Motor neuron (in vitro differentiated cells): ENCODE measurements at places on chromosomes 3 and 15. TPM values are rescaled to one million over a fixed set of nuclear protein-coding genes. Genes with fewer than 3 reads are reported as not detected.

Gene NPAP1
- 0.15 and 0.21 TPM in 2 replicates for total RNA-seq

Gene CPEB1
- total RNA-seq: 12.2 and 16.4 TPM in 2 replicates

Gene MEX3B
- total RNA-seq: 32.4 and 35.7 TPM in 2 replicates

Gene CCR5
- total RNA-seq: 0.11 and 0.20 TPM in 2 replicates

Gene ZNF280D
- total RNA-seq: 20.1 and 29.4 TPM in 2 replicates

Gene RTP1
- 0.85 TPM in 1 of 2 replicates, not detected in the other for total RNA-seq

Gene SLC28A2
- 0.69 and 1.0 TPM in 2 replicates for total RNA-seq

Gene ROBO2
- total RNA-seq: 28.3 and 28.4 TPM in 2 replicates

Gene OIP5
- total RNA-seq: 8.2 and 8.5 TPM in 2 replicates

Gene CRYGS
- total RNA-seq: 0.82 and 1.2 TPM in 2 replicates

DNA sequence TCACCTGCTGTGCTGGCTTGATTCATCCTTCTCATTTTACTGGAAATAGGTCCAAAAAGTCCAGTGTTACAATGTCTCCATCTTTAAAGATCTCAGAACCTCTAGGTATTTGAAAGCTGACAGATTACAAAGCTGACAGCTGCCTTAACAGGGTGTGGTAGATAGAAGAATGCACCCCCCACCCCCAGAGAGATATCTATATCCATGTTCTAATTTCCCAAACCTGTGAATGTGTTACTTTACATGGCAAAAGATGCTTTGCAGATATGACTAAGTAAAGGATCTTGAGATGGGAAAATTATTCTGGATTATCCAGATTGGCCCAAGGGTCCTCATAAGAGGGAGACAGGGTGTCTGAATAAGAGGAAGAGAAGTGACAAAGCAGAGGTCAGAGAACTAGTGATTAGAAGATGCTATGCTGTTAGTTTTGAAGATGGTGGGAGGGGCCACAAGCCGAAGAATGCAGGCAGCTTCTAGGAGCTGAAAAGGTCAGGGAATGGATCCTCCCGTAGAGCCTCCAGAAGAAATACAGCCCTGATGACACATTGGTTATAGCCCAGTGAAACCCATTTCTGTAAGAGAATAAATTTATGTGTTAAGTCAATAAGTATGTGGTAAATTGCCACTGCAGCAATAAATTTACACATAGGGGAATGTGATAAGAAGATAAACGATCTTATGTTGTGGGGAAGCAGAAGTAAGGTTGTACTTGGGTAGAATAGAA, 21.5 kb upstream of the FSTL1 start:
- peak; percentile 5 for ATAC-seq

DNA sequence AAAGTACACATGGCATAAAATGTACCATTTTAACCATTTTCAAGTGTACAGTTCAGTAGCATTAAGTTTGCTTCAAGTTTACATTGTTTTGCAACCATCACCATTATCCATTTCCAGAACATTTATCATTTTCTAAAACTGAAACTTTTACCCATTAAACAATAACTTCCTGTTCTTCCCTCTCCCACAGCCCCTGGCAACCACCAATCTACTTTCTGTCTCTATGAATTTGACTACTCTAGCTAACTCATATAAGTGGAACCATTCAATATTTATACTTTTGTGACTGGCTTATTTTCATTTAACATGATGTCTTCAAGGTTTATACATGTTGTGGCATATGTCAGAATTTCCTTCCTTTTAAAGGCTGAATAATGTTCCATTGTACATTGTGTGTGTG, 19.9 kb downstream of the TMEM62 start:
- no peak for ATAC-seq

DNA sequence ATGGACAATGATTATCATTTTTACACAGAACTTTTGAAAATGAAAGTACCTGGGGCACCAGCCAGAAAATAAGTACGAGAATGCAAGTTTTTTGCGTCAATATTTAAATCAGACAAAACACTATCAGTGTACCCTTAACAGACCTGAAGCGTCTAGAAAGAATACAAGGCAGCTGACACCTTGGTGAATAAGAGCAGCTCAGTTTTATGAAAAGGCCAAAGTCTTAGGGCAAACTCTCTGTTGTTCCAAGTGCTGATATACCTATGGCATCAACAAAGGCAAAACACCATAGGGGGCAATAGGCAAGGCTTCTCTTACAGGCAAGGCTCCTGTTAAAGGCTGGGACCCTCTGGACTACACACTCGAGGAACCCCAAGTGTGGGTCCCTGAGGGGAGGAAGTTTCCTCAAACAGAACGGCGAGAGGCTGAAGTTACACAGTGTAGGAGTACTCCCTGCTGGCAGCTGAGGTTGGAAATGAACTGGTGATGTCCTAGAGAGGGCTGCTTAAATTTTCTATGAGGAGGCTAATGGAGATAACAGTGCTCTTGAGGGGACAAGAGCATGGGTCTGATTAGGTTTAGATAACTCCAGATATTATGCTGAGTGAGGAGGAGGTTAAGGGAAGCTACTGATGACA, 291.0 kb downstream of the TIGIT start:
- ATAC-seq: no peak

DNA sequence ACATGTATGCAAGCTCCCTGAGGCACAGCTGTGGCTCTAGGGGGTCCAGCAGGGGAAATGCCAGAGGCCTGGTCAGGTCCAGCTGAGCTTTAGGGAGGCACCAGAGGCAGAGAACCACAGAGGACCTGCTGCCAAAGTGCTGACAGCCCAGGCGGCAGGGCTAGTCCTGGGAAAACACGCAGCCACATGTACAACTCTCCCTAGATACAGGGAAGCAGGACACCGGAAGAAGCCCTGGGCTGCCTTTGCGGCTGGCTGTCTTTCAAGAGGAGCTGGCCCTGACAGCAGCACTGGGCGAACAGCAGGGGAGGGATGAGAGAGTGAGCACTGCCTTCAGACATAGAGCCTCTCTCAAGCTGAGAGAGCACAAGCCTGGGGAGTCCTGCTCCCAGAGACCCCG, 40.7 kb downstream of the RFT1 start:
- ATAC-seq: no peak

DNA sequence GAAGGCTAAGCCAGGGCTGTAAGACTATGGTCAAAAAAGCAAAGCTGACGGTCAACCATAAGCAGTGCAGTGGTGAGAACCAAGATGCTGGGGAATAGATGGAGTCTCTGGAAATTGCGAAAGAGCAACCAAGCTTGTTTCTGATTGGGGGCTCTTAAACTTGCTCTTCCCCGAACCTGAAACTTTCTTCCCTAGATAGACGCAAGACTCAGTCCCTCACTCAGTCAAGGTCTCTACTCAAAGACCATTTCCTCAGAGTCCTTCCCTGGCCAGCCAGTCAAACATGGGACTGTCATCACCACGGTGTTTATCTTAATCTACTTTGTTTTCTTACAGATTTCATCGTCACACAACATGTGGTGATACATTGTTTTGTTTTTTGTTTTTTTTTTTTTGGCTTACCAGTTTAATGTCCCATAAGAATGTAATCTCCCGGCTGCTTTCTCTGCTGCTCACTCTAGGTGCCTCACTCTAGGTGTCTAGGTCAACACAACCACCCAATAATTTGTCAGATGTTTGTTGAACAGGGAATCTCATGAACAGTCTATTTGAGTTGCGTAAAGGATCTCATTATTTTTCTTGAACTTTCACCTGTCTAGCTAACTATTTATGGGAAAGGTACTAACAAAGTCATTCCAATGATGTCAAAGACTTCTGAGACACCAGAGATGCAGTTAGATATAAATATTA, 495.4 kb downstream of the FOXP1 start:
- ATAC-seq: no peak

- no peak for ATAC-seq
These were observed 269.7 kb downstream of the ABHD5 start for GRCh38 chr3:43960448-43960840.

DNA sequence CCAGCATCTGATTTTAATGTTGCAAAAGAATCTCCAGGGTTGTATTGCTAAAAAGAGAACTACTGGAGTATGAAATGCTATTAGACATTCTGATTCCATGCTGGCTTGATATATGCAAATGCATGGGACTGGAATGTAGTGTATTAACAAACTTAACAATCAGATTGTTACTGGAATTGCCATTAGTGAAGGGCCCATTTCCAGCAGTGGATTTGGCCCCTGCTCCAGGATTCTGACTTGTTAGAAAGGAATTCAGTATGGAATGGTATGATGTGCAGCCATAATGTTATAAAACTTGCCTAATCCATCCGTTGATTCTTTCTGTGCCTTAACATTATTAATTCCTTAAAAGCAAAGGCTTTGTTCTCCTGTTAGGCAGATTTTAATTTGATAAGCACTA, 7.9 kb downstream of the ARRDC4 start:
- ATAC-seq: no peak

- ATAC-seq: no peak
These were observed 54.7 kb downstream of the B3GNT5 start for GRCh38 chr3:183307749-183308148.

GRCh38 chr3:10357592-10358308, 36.8 kb upstream of the SEC13 start:
- ATAC-seq: peak; percentile 88

GRCh38 chr3:148389916-148390315, 307.8 kb upstream of the AGTR1 start:
- no peak for ATAC-seq

DNA sequence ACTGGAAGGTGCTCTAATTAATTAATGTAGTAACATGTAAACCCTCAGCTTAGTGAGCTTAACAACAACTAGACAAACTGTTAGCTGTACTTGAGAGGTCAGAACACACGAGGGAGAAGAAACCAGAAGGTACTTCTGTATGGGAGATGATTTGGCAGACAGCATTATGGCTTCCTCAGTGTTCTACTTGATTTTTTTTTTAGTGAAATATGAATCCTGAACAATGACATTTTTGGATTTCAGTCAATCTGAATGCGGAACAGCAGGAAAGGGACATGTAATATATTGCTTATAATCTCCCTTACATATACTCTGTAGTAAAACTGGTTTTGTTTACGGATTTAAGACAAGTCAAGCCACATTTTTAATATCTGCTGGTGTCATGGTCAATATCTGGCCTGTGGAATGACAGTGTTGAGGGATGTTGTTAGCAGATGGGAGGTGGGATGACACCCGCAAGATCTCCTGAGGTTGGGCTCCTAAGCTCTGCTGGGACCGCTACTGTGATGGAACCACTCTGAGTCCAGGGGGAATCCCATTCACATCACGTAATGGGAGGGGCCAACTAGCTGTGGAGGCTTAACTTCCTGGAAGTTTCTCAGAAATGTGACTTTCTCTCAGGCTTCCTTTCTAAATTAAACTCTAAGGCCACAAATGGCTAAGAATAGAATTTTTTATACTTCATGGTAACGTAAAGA, 18.7 kb downstream of the TNFAIP8L3 start:
- ATAC-seq: no peak

- peak; percentile 86 for ATAC-seq
These were observed 140.1 kb downstream of the ADAMTS17 start for GRCh38 chr15:100201376-100202280.

DNA sequence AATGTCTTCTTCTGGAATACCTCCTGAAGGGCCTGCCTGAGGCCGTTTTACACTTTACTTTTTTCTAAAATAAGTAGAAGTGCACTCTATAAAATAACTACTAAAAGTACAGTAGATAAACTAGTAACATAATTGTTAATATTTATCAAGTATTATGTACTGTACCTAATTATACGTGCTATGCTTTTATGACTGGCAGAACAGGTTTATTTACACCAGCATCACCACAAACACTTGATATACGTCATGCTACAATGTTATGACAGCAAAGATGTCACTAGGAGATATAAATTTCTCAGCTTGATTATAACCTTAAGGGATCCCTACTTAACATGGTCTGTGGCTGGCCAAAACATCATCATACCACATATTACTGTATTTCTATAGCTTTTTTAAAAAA, 29.4 kb downstream of the DLG1 start:
- ATAC-seq: no peak

DNA sequence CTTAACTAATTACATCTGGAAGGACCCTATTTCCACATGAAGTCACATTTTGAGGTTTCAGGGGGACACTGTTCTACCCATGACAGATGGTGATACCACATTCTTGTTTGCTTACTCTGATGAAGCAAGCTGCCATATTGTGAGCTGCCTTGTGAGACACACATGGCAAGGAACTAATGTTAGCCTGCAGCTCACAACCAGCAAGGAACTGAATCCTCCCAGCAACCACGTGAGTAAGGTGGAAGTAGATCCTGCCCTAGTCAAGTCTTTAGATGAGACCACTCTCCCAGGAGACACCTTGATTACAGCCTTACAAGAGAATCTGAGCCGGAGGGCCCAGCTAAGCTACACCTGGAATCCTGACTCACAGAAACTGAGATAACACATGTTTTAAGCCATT, 160.1 kb downstream of the PDE8A start:
- ATAC-seq: no peak
